ENCODE measurements at places on chromosomes 16 and 17. TPM values are rescaled to one million over a fixed set of nuclear protein-coding genes. Genes with fewer than 3 reads are reported as not detected.

Gene PTGES3L
- total RNA-seq: 0.55 TPM

Gene SMIM36
- not detected for total RNA-seq

Gene KRT222
- not detected for total RNA-seq

Gene GSPT1
- total RNA-seq: 228 TPM

Gene PRDM7
- total RNA-seq: not detected

Gene TRAF7
- total RNA-seq: 106 TPM

Gene FZD2
- 0.11 TPM for total RNA-seq

Gene GOSR1
- total RNA-seq: 59.1 TPM

Gene SLC16A5
- 1.9 TPM for total RNA-seq

Gene SLC16A6
- 9.4 TPM for total RNA-seq

Gene USP6
- total RNA-seq: 0.09 TPM

Gene TPSB2
- not detected for total RNA-seq

GRCh38 chr16:24509536-24509935, 29.8 kb upstream of the RBBP6 start:
- H3K36me3 ChIP-seq: no peaks in the 10 kb centered on the region
- no peak overlapping the region for H3K27ac ChIP-seq
- DNase-seq: no peak

DNA sequence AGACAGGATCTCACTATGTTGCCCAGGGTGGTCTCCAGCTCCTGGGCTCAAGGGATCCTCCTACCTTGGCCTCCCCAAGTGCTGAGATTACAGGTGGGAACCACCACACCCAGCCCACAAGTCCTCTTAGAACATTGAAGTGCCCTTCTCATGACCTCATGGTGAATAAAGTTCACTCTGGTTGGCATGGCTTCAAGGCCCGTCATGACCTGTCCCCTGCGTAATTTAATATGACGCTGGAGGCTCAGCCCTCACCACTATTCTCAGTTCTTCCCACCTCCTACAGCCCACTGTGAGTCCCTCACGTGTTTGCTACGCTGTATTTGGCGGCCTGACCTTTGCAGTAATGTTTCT, 1.9 kb downstream of the ENDOV start:
- H3K36me3 ChIP-seq: no peaks in the 10 kb centered on the region
- no peak for DNase-seq
- peaks cover 3% of the 10 kb centered on the region for H3K27me3 ChIP-seq
- H3K4me3 ChIP-seq: no peak overlapping the region

- no peaks in the 10 kb centered on the region for H3K36me3 ChIP-seq
- H3K4me3 ChIP-seq: no peak overlapping the region
- no peaks in the 10 kb centered on the region for H3K27me3 ChIP-seq
- no peak for DNase-seq
- no peaks in the 10 kb centered on the region for H3K4me1 ChIP-seq
- no peak overlapping the region for H3K27ac ChIP-seq
These were observed 250.0 kb downstream of the ABCC12 start for GRCh38 chr16:47905771-47906170.

DNA sequence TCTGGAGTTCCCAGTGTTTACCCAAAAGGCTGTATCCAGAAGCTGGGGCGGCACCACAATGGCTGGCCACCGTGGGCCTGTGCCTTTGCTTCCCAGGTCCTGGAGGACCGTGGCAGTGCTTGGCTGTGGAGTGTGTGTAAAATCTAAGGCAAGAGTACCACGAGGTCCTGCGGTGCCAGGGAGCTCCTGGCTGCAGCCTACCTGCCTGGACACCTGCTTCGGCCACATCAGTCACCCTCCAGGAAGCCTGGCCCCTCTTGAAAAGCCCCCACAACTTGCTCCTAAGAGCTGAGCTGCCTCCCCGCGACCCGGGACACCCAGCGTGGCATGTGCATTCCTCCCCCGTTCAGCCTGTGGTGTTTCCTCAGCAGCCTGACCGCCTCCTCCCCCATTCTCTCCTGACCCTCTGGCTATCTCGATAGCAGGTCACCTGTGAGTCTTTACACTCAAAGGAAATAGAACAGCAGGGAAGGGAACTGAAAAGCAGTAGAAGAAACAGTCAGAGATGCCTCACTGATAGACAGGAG, 7.9 kb downstream of the TIMM22 start:
- H3K4me1 ChIP-seq: no peaks in the 10 kb centered on the region
- H3K36me3 ChIP-seq: peaks cover 23% of the 10 kb centered on the region
- H3K27ac ChIP-seq: no peak overlapping the region
- H3K27me3 ChIP-seq: no peaks in the 10 kb centered on the region

DNA sequence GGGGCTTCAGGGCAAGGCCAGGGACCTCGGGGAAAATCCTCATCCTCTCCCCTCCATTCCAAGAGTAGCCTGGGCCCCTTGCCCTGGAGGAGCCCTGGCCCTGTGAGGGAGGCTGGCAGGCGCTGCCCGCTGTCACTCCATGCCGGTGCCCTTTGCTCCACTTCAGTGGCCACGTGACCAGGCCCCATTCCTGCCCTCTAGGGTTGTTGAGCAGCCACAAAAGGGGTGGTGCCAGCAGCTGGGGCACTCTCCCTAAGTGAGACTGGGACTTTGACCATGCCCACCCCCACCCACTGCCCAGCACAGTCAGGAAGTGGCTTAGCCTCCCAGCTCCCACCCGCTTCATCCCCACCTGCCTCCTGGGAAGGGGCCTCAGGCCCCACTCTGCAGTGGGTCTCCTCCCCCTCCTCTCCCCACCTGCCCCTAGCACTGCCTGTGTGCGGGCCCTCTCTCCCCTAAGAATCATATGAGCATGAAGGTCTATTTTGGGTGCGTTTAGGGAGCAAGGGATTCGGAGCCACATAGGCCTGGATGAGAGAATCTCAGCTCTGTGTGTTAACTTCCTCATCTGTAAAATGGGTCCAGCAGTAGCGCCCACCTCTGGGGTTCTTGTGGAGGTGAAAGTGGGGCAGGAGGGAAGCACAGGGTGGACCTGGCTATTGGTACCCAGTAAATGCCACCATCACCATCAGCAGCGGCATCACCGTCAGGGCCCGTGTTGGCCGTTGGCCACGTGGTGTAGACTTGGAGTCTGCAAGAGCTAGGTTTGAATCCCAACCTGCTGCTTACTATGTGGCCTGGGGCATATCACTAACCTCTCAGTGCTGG, 7.2 kb downstream of the PDK2 start:
- peaks cover 10% of the 10 kb centered on the region for H3K36me3 ChIP-seq
- H3K27me3 ChIP-seq: no peaks in the 10 kb centered on the region
- no peaks in the 10 kb centered on the region for H3K4me1 ChIP-seq

GRCh38 chr17:17668775-17669579, 12.3 kb upstream of the RAI1 start:
- peaks cover 10% of the 10 kb centered on the region for H3K4me1 ChIP-seq
- DNase-seq: no peak
- no peaks in the 10 kb centered on the region for H3K36me3 ChIP-seq
- no peaks in the 10 kb centered on the region for H3K27me3 ChIP-seq

DNA sequence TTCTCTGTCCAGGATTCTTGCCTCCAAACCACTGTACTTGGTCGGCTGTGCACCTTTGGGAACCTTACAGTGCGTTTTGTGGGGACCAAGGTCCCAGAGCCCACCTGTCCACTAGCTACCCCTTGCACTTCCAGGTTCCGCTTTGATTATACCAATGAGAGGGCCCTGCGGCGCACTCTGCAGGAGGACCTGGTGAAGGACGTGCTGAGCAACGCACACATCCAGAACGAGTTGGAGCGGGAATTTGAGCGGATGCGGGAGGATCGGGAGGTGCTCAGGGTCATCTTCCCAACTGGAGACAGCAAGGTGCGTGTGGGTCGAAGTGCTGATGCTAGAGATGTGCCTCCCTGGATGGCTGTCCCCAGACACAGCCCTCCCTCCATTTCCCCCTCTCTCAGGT, 18.8 kb downstream of the POLR2A start:
- H3K27me3 ChIP-seq: no peaks in the 10 kb centered on the region
- no peak for DNase-seq
- H3K4me3 ChIP-seq: no peak overlapping the region
- no peak overlapping the region for H3K27ac ChIP-seq
- no peaks in the 10 kb centered on the region for H3K4me1 ChIP-seq

- H3K36me3 ChIP-seq: no peaks in the 10 kb centered on the region
- H3K4me3 ChIP-seq: no peak overlapping the region
- no peak overlapping the region for H3K27ac ChIP-seq
- DNase-seq: no peak
These were observed 18.2 kb upstream of the MEOX1 start for GRCh38 chr17:43679911-43680310.

DNA sequence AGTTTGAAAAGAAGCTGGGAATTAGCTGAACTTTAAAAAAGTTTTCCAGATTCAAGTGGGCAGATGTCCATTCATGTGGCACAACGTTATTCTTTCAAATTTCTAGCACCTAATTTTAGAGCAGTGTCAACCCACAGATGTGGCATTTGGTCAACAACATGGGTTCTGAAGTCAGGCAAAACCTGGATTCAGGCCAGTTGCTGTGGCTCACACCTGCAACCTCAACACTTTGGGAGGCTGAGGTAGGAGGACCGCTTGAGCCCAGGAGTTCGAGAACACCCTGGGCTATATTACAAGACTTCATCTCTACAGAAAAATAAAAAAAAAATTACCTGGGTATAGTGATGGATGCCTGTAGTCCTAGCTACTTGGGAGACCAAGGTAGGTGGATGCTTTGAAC, 380.2 kb upstream of the SALL1 start:
- no peak overlapping the region for H3K4me3 ChIP-seq
- no peaks in the 10 kb centered on the region for H3K27me3 ChIP-seq
- H3K36me3 ChIP-seq: no peaks in the 10 kb centered on the region
- DNase-seq: no peak
- H3K27ac ChIP-seq: no peak overlapping the region

DNA sequence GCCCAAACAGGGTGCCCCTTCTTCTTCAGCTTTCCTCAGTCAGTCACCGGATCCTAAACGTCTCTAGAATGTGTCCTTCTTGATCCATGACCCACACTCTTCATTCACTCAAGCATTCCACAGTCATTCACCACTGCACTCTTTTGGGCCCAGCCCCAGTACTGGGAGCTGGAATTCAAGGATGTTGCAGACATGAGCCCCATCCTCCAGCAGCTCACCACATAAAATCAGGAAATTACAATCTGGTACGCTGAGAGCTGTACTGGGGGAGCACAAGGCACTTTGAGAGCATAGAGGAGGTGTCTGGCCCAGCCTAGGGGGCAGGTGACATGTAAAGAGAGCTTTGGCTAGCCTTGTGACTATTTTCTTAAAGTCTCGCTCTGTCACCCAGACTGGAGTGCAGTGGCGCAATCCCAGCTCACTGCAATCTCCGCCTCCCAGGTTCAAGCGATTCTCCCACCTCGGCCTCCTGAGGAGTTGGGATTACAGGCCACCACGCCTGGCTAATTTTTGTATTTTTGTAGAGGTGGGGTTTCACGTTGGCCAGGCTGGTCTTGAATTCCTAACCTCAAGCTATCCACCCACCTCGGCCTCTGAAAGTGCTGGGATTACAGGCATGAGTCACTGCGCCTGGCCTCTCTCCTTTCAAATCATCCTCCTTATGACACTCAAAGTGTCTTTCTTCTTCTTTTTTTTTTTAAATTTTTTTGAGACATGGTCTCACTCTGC, 18.7 kb downstream of the CES4A start:
- no peak overlapping the region for H3K27ac ChIP-seq
- no peaks in the 10 kb centered on the region for H3K36me3 ChIP-seq
- no peak overlapping the region for H3K4me3 ChIP-seq

DNA sequence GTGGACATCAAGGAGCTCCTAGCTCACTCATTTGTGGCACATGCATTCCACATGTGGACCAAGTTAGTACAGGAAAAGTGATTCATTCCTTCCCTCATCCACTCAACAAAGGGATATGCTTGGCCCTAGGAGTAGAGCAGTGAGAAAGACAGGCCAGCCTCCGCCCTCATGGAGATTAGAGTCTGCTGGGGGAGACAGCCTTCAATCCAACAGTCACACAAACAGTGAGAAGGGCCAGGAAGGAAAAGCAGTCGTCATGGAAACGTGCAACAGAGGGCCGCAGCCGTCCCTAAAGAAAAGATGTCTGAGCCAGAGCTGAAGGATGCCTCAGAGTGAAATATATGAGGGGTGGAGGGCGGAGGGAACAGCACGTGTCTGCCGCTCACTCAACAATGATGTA, 109.9 kb downstream of the VPS53 start:
- peaks cover 14% of the 10 kb centered on the region for H3K36me3 ChIP-seq
- no peaks in the 10 kb centered on the region for H3K4me1 ChIP-seq
- H3K4me3 ChIP-seq: no peak overlapping the region
- no peak for DNase-seq

DNA sequence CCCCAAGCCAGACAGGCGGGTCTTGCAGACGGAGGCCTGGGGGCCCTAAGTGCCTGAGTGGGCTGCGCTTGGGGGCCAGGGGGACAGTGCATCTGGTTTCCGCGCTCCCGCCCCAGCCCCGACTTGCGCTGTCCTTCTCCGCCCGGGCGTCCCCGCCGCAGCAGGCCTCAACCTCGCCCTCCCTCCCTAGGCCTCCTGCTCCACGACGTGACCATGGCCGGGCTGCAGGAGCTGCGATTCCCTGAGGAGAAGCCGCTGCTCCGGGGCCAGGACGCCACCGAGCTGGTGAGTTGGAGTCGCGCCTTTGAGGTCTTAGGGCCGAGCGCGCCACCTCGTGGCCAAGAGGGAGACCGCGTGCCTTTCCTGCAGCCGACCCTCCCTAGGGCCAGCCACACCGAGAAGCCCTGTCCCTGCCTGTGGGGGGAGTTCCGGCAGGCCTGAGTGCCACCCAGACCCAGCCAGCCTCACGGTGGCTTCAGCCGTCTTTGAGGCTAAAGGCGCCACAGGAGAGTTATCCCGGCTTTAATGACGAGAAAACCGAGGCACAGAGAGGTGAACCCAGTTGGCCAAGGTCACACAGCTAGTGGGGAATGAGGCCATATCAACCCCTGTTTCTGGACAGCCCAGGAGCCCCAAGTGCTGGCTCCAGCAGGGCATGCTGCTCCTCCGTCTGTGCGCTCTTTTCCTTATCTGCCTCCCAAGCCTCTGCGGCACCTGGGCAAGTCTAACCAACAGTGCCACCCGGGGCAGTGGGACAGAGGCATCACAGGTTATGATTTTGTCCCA, 12.2 kb upstream of the NDRG4 start:
- no peak overlapping the region for H3K27ac ChIP-seq
- H3K4me3 ChIP-seq: no peak overlapping the region
- no peaks in the 10 kb centered on the region for H3K4me1 ChIP-seq
- DNase-seq: peak; percentile 66
- H3K36me3 ChIP-seq: no peaks in the 10 kb centered on the region

GRCh38 chr17:76567634-76568432, 17.8 kb downstream of the ST6GALNAC2 start:
- no peak overlapping the region for H3K4me3 ChIP-seq
- no peak for DNase-seq
- no peak overlapping the region for H3K27ac ChIP-seq
- peaks cover 12% of the 10 kb centered on the region for H3K4me1 ChIP-seq

GRCh38 chr16:22284637-22285036, 12.6 kb upstream of the POLR3E start:
- peaks cover 14% of the 10 kb centered on the region for H3K36me3 ChIP-seq
- H3K4me1 ChIP-seq: no peaks in the 10 kb centered on the region
- no peak overlapping the region for H3K4me3 ChIP-seq
- H3K27ac ChIP-seq: no peak overlapping the region

DNA sequence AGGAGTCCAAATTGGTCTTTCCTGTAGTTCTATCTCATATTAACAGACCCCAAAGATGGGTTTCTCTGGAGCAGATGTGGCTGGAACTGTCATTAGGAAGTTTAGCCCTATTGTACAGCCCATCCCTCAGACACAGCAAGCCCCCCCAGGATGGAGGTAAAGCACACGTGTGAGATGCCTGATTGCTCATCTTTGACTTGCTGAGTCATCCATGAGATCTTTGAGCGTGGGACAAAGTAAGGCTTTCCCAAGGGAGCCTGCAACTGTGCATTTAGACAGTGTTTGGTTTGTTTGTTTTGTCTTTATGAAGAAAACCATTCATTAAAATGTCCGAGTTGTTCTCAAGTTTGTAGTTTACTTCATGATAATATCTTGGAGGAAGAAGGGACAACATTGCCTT, 145.3 kb upstream of the CDH13 start:
- no peak for DNase-seq
- no peaks in the 10 kb centered on the region for H3K27me3 ChIP-seq
- H3K4me3 ChIP-seq: no peak overlapping the region
- H3K27ac ChIP-seq: no peak overlapping the region

All from CD8-positive, alpha-beta memory T cell (primary cell).